Brain microvascular endothelial cell (primary cell): ENCODE measurements at places on chromosomes 4 and X.
A peak's percentile ranks its signal among the peaks of the same experiment; 100 is the strongest.

- DNase-seq = no peak
Observed at GRCh38 chr4:26601204-26601603, 17.3 kb downstream of the TBC1D19 start.

DNA sequence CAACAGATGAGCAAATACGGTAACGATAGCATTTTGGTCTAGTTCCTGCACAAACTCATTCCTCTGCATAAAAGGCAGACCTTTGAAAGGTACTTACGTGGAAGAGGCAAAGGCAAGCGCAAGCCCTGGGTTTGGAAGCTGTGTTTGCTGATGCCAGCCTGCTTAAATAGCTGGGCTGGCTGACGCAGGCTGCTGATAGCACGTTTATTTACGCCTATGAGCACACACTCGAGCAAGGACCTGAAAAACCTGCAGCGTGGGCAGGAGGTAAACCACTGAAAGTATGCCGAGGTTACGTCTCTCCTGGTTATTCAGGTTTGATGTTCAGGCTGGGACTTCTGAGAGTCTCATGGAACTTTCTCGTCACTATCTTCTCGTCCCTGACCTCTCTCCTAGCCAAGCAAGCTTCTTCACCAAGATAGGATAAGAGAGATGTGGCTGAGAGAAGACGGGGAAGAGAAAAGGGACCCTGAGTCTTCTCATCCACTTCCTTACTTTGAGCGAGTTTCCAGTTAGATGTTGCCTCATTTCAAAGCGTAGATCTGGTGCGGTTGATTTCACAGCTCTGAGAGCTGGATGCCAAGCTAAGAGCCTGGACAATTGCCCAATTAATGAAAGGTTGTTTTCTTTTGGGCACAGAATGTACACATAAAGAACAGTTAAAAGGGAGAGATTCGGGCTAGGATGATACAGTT lies at the start of gene HOPX:
TSS of gene HOPX (minus strand) at position 139 of the 695 bp plus-strand sequence. CDS start 23,480 bp downstream, outside the sequence.
- no peak for DNase-seq

GRCh38 chrX:94850811-94851210 lies 1176.8 kb downstream of the FAM133A start:
- no peak for DNase-seq

DNA sequence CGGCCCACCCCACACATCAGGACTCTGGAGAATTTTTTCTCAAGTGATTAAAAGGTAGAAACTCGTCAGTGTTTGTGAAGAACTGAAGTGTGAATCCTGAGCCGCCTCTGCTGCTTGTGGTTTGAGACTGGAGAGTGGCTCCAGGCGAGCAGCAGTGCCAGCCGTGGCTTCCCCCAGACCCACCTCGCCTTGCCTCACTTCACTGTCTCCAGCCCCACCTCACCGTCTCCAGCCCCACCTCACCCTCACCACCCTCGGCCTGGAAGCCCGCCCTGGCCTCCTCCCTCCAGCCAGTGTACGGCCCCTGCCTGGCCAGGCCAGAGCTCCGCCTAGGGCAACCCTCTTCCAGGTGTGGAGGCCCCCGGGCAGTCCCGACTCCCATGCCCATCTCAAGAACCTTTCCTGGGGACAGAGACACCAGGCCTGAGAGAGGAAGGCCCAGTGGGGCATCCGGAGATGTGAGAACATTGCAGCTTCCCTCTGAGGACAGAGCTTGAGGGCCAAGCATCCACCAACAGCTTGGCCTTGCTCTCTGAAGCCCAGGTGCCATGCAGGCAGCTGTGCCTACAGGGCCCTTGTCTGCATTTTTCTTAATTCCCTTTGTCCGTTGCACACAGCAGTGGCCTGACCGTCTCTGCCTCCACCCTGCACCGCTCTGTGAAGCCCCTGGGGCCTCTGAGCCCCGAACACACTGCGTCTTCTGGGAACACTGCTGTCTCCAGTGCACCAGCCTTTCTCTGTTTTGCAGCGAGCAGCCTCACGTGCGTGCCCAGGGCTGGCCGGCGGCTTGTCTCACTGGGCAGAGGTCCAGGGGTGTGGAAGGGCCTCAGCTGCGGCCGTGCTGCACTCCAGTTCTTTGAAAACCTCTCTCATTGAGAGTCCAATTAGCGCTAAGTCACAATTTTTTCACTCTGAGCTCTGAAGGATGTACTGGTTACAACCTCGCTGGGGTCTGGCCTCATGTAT lies 13.8 kb downstream of the SH3BP2 start:
- no peak for DNase-seq

GRCh38 chr4:88297212-88297516 lies 12.8 kb upstream of the PPM1K start:
- no peak for DNase-seq

DNA sequence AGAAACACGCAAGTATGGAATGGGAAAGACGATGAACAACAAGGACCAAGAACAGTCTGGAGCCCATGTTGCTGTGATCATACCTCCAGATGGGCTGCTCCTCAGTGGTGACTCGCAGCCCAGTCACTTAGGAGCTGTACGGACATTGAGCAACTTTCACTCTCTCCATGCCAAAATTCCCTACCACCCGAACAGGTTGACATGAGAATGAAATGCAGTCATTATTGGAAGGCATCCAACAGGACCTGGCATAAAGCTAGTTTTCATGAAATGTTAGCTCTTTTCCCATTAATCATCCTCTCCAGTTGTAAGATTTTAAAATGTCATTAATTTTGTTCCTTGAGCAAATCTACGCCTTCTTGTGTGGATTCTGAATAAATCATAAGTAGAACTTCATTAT lies 82.7 kb upstream of the GPM6B start:
- peak; percentile 73 for DNase-seq

DNA sequence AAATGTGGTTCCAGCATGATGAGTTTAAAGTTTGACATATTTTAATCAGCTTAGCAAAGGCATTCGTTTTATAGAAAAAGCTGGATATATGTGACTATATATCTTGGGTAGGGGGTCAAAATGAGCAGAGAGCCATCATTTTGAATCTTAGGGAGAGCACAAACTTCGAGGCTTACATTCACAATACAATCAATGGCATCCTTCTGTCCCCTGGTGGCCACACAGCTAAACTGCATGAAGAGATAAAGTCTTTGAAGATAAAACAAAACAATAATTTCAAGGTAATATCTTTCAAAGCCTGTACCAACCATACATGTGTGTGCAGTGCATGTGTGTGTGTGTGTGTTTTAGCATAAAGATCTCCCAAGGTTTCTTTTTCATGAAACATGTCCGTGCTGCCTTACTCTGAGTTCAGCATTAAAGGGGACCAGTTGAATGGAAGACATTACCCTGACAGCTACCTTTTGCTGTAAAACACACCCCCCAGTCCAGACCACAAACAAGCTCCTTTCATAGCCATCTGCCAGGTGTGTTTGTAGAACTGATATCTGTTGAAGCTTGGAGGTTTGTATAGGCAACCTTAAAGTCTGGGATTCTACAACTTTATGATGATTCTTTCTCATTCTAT lies 22.0 kb downstream of the DYNLT3 start:
- DNase-seq = peak; percentile 35

- DNase-seq = no peak
Observed at GRCh38 chrX:113369056-113369455, 528.4 kb upstream of the AMOT start.

DNA sequence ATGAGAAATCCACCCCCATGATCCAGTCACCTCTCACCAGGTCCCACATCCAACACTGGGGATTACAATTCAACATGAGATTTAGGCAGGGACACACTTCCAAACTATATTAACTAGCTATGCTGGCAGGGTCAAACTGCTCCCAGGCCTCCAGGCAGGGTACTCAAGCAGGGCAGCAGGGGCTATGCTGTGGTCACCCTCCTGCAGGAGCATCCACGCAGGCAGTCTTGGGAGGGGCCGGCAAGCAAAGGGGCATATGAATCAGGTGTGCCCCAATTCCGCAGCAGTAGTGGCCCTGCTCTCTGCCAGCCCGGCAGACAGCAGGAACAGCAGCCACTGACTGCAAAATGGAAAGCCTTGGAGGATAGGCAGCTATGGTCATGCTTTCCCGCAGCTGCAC lies 74.6 kb upstream of the PRDX4 start:
- no peak for DNase-seq

GRCh38 chr4:159055833-159056232 lies 47.0 kb upstream of the RAPGEF2 start:
- DNase-seq = no peak

DNA sequence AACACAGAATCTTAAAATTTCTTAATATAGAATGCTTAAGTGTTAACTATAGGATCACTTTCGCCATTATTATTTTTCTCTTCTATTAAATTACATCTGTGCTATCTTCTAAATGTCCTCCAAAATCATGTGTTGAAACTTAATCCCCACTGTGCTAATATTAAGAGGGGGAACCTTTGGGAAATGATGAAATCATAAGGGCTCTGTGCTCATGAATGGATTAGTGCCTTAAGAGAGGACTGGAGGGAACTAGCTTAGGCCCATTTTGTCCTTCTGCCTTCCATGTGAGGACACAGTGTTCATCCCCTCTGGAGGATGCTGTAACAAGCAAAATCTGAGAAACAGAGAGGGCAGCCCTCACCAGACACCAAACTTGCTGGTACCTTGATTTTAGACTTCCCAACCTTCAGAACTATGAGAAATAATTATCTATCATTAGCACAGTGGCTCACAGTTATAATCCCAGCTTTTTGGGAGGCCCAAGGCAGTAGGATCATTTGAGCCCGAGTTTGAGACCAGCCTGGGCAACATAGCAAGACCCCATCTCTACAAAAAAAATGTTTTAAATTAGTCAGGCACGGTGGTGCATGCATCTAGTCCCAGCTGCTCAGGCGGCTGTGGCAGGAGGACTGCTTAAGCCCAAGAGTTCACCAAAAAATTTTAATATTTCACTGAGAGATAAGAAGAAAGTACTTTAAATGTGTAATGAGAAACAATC lies 26.3 kb downstream of the KLHL8 start:
- DNase-seq = no peak
